ENCODE measurements at places on chromosomes 7 and 10.

DNA sequence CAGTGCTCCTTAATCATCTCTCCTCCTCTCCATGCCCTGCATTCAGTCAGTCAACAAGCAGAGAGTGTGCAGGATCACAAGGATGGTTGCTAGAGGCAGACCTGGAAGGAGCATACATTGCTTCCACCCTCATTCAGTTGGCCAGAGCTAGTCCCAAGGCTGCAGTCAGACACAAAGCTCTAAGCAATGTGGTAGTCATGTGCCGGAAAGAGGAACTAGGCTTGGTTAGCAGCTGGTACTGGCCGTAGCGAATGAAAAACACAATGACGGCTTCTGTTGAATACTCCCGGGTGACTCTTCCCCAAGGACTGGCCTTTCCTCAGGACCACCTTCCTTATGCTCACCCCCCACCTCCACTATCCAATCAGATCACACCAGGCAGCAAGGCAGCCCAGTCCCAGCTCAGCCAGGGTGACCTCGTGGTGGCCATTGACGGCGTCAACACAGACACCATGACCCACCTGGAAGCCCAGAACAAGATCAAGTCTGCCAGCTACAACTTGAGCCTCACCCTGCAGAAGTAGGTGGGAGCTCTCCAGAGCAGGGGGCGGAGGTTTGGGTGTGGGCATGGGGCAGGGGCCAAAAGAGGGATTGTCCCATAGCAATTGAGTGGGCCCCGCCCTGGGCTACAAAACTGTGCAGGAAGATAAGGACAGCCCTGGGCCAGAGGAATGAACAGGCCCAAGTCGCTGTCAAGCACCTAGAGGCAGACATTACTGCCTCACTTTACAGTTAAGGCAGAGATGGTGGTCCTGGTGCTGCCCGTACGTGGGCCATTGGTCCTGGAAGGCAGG lies 10.9 kb downstream of the LDB3 start:
- DNase-seq = no peak

- DNase-seq = no peak
These were observed 2.9 kb upstream of the IFRD1 start for GRCh38 chr7:112447406-112447805.

DNA sequence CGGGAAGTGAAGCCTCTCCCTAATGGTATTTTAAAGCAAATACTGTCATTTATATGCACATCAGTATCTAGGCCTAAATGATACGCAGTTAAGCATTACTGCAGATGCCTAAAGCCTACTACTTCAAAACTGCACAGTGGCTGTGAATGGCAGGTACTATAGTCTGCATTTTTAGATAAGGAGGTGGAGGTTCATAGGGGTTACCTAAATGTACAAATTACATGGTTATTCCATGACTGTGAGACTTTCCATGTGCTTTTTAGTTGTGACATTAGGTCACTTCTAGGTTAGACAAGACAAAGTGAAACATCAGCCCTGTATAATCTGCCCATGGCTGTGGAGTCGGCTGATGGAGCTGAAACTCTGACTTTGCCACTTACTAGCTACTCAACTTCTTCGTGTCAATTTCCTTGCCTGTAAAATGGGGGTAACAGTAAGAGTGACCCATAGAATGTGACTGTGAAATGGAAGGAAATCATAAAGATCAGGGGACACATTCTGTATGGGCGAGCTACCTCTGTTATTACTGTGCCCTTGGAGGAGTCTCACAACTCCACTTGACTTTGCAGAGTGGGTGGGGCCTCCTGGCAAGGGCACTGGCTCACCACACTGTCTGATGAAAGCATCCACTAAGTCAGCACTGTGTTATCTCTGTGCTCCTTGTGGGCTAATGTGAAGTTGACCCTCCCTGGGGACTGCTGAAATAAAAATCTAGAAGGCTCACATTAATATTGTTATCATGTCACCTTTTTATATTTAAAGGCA lies 239.4 kb downstream of the TNS3 start:
- no peak for DNase-seq

- DNase-seq = no peak
These were observed 66.8 kb downstream of the CCDC6 start for GRCh38 chr10:59839576-59839975.

DNA sequence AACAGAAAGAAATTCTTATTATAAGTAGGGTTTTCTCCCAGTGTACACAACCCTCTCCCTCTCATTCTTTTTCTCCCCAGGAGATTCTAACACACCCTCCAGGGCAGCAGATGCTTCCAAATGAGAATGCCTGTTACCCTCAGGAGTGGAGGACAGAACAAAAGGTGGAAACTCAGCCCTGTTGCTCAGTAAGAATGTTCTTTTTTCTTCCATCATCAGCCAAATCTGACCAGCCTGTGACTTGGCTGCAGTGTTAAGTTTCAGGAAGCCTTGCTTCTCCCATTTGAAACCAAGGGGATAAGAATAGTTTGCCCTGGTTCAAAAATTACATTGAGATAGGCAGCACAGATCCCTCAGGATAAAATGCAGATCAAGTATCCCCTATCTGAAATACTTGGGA lies 77.5 kb upstream of the EEPD1 start:
- DNase-seq = no peak

- DNase-seq = peak; percentile 29
These were observed 82.1 kb upstream of the PDGFA start for GRCh38 chr7:601595-602340.

GRCh38 chr10:91210014-91210413 lies 10.4 kb upstream of the PCGF5 start:
- peak; percentile 77 for DNase-seq
